ENCODE measurements at places on chromosomes 5 and 9. TPM values are rescaled to one million over a fixed set of nuclear protein-coding genes. Genes with fewer than 3 reads are reported as not detected.

DNA sequence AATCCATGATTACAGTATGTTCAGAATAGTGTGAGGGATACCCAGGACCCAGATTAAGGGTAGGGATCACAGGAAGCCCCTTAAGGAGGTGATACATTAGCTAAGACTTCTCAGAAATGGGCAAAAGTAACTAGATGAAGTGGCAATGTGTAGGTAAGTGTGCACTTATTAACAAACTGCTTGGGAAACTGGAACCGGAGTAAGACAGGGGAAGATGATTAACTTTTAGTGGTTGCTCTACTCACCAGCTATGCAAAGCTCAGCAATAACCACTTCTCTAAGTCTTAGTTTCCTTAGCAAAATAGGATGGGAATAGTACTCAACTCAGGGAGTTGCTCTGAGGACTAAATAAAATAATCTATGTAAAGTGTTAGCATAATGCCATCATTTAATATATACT, 182.2 kb downstream of the MCTP1 start:
- no peak for DNase-seq

SUB1 gene
- 462 TPM for polyA plus RNA-seq

DNA sequence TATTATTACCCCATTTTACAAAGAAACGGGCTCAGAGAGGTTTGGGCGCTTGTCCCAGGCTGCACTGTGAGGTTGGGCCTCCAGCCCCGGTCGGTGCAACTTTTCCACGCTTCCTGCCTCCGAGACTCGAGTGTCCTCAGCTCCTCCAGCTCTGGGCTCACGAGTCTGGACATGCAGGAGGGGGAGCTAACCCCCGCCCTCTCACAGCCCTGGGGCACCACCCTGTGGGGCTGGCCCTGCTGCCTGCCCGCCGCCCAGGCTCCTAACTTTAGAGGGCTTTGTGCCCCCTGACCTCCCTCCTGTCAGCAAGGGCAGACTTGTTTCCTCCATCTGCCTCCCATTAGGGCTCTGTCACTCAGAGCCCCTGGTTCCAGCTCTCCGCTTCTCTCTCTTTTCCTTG, 4.3 kb upstream of the ASB6 start:
- DNase-seq = no peak

GRCh38 chr5:125064621-125065438, 318.4 kb upstream of the ZNF608 start:
- DNase-seq = peak; percentile 77

DNA sequence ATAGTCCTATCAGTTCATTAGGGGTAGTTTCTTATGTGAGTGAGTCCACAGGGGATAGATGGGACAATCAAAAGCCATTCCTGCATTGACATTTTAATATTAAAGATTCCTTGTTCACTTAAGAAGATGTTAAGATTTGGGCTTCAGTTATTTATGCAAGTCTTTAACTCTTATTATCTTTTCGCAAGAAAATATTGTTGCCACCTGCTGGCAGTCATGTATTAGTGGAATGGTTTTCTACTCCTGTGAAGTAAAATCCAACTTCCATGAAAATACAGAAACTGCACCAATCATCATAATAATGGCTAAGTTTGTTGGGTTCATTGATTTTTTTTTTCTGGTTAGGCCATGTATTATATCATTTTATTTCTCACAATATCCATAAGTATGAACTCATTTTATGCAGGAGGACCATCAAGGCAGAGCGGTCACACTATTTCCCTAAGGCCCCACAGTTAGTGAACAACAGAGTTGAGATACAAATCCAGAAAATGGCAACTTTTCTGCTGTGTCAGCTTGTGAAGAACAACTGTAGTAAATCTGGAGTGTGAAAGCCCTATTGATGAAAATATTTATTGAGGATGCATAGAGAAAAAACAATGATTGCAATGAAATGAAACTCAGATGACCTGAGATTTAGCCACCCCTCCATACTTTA, 88.5 kb upstream of the TXNDC8 start:
- peak; percentile 53 for DNase-seq

- no peak for DNase-seq
These were observed 3.3 kb downstream of the SHISAL2B start for GRCh38 chr5:64693636-64694035.

- DNase-seq = peak; percentile 4
These were observed 9.1 kb downstream of the ARHGAP26 start for GRCh38 chr5:142779163-142779840.

- no peak for DNase-seq
These were observed 28.2 kb downstream of the MRPL36 start for GRCh38 chr5:1771149-1772065.

DNA sequence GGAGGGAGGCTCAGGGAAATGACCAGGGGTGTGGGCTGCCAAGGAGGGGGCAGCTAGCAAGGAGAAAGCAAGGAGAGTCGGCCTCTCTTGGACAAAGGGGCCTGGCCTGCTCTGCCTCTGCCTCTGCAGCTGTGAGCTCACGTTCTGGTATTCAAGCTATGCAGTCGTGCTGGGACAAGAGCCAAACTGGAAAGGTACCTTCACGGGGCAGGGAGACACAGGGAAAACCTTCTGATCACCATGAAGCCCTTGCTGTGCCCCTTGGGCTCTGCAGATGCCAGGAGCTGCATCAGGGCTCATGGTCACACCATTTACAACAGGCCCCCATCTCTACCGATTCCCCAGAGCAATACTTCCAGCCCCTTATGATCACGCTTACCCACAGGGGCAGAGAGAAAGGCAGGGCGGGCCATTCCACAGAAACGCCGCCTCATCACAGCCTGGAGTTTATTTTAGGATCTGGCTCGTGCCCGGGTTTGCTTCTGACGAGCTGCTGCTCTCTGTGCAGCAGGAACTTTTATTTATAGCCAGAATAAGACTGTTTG, 63.2 kb downstream of the PRRT1B start:
- DNase-seq = peak; percentile 94

ARL14EPL gene
- not detected for polyA plus RNA-seq

GRCh38 chr5:105630803-105631202, 2039.9 kb downstream of the EFNA5 start:
- no peak for DNase-seq

IARS1 gene
- polyA plus RNA-seq = 222 TPM

GRCh38 chr9:130689937-130690700, 3.5 kb upstream of the EXOSC2 start:
- DNase-seq = peak; percentile 97

DNA sequence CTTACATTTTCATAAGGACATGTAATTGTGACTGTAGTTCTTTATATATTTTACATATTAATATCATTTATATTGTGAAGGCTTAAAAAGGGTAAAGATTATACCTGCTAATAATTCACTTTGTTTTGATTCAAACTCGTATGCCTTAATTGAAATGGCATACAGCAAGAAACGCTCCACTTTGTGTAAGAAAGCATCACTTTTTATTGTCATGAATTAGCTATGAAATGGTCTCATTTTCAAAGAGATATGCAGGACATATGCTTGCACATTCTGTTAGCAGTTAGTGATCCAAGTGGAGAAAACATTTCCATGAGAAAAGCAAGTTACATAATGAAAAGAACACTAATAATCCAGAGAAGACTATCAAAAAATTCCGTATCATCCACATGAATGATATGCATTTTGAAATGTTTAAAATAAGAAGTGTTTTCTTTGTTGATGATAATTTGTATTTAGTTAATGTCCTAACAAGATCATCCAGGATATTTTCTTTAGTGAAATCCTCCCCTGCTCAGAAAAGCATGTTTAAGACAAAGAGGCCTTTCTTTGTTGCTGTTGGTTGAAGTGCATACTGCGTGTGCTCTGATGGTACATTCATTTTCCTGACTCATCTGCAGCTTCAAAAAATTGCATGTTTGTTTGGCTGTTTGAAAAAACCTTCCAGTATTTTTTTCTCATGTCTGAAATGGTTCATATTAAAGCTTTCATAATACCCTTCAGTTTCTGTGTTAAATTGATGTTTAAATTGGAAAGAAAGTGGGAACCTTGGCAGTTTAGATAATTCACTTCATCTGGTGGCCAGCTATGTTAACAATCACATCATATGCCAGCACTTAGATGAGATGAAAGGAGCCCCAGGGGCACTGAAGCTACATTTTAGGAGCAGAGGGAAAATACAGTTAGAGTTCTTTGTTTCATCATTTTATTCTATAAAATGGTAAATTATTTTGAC, 242.2 kb downstream of the CSNK1G3 start:
- DNase-seq = peak; percentile 64

ADGRD2 gene
- not detected for polyA plus RNA-seq

CDC20B gene
- 0.20 TPM for polyA plus RNA-seq

GABRA1 gene
- not detected for polyA plus RNA-seq

GRXCR2 gene
- not detected for polyA plus RNA-seq

DNA sequence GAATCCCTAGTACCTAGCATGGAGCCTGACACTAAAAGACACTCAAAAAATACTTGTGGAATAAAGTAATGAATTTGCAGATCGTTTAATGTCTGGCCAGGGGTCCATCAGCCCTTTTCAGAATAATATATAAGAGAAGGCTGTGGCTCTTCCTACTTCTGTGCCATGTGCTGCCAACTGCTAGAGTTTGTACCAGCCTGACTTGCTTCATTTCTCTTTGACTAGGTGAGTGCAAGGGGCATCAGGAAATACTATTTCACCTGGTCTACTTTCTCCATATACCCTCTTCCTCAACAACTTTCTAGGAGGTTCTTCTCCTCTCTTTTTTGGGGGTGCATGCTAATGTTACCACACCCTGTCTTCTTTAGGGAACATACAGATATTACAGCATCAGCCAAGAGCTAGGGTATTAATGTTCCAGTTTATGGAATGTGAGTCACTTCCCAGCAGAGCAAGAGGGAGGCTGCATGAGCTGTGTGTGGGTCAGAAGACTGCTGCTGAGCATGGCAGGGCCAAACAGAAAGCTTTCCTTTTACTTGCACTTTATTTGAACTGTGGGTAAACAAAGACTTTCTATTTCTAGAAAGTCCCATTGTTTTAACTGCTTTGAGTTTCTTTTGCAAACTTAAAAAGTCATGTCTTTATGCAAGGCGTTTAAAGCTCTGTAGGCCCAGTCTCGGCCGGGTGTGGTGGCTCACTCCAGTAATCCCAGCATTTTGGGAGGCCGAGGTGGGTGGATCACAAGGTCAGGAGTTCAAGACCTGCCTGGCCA, 158.9 kb downstream of the ADAMTSL1 start:
- peak; percentile 92 for DNase-seq

BSPRY gene
- not detected for polyA plus RNA-seq

GRCh38 chr9:129698254-129698757, 32.9 kb downstream of the PRRX2 start:
- DNase-seq = peak; percentile 95

DNA sequence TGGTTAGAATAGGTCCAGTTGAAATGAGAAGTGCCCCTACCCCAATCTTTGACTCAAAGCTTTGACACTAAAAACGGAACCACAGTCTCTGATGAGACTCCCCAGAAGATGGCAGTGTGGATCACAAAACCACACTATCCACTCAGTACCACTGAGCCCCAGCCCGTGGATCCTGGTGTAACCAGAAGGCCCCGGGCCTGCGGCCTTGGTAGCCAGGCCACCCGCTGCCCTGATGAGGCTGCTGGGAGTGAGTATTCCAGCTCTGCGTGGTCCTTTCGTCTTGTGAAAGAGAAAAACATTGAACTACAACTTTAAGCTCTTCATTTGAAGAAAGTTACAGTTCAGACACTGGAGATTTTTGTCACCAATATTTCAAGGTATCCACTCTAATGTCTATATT, 42.2 kb upstream of the FBP1 start:
- DNase-seq = peak; percentile 95

DNA sequence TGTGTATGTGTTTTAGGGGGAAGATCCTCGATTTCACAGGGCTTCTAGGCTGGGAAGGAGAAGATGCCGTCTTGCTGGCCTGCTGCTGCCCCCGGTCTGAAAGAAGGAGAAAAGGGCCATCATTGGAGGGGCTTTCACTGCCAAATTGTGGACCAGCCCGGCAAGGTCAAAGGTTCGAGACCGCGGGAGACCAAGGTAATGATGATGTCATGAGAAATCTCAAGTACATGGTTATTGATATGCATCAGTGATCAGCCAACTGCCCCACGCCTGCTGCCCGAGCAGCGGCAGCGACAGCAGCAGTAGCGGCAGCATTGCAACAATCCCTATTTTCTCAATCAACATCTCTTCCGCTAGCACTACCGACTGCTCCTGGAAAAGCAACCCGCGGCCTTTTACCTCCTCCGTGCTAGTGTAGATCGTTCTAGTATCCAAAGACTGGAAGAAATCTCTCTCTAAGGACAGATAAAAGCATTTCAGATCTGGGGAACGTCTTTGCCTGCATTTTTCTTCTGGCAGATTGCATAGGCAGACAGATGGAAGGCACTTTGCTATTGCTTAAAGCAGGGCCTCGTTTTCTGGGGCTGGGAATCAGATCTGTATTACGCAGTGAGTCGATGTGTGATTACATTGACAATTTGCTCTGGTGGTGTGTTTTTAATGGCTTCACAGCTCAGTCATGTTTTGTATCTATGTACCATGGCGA, 215.3 kb downstream of the MEF2C start:
- DNase-seq = no peak

BARHL1 gene
- polyA plus RNA-seq = not detected

GRCh38 chr5:78899922-78900362, 85.2 kb downstream of the ARSB start:
- peak; percentile 64 for DNase-seq

SHOC1 gene
- polyA plus RNA-seq = 0.09 TPM

DNA sequence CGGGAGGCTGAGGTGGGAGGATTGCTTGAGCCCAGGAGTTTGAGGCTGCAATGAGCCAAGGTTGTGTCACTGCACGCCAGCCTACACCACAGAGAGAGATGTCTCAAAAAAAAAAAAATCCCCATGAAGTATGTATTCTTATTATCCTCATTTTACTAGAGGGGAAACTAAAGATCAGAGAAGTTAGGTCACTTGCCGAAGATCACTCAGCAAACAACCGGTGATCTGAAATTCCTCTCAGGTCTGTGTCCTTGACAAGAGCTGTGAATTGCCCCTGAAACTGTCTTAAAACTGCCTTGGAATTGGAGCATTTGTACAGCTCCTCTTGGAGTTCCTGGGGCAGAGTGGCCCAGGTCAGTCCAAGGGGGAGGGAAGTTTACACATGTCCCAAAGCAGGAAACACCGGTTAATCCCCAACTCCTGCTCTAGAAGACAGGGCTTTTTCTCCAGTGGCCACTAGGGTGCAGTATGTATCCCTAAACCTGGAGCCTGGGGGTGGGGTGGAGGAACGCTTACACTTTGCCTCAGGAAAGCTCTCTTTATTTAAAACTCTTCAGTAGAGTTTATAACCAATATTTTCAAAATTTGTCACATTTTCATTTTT, 27.6 kb downstream of the AQP7 start:
- DNase-seq = peak; percentile 87

SHISAL2B gene
- not detected for polyA plus RNA-seq

DNA sequence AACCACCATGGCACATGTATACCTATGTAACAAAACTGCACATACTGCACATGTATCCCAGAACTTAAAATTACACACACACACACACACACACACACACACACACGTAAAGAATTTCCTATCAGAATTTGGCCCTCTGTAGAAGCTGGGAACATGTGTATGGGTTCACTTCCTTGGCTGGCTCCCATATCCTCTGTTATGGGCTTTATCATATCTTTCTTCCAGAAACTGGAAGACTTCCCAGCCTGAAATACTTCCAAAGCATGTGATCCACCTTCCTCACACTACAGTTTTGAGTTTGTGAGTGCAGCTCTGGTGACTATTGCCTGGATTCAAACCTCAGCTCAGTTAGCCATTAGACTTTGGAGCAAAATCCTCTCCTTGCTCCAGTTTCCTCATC, 78.6 kb upstream of the GDNF start:
- DNase-seq = no peak
